ENCODE measurements at places on chromosomes 3 and 15.

- DNase-seq: no peak
Measured at GRCh38 chr3:63400246-63400860, 122.2 kb downstream of the SYNPR start.

GRCh38 chr3:8488877-8489276 is 12.7 kb upstream of the LMCD1 start:
- DNase-seq: no peak

GRCh38 chr3:27462228-27462627 is 22.0 kb downstream of the SLC4A7 start:
- DNase-seq: no peak

GRCh38 chr15:77021803-77022381 is 27.0 kb downstream of the PSTPIP1 start:
- DNase-seq: no peak

- no peak for DNase-seq
Measured at GRCh38 chr3:186946756-186947375, 16.5 kb downstream of the ST6GAL1 start.

- no peak for DNase-seq
Measured at GRCh38 chr15:70314018-70314354, 216.3 kb upstream of the TLE3 start.

- DNase-seq: peak; percentile 91
Measured at GRCh38 chr3:196666001-196666867, 26.7 kb downstream of the NRROS start.

- DNase-seq: no peak
Measured at GRCh38 chr3:49333091-49333490, 6.8 kb downstream of the USP4 start.

DNA sequence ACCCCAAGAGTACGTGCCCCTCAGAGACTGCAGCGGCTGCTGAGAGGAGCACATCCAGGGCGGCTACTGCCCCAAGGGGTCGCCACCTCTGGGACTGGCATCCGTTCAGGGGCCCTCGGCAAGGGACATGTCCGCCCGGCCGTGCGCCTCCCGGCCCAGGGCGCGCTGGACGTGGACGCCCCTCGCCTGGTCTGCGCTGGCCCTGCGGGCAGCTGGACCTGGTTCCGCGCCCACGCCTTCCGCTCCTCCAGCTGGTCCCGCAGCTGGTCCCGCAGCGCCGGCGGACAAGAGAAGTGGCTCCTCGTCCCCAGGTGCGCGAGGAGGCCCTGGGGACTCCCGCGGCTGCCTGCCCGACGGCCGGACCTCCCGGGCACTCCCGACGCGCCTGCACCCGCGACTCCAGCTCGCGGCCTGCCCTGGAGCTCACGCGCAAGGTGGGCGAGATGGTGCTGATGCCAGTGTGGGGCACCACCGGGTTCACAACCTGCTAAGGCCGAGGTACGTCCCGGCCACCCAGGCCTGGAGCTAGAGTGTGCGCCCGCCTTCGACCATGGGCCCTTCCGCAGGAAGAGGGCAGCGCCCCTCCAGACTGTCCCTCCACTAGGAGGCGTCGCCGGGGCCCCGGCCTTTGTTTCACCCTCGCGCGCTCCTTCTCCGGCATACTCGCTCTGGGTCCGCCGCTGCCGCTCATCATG is 14.4 kb upstream of the GP9 start:
- no peak for DNase-seq

- DNase-seq: peak; percentile 64
Measured at GRCh38 chr3:58491506-58492402, at the start of gene KCTD6. Gene KCTD6 (plus strand): TSS chr3:58492096. CDS start chr3:58498756, 6,660 bp downstream.

- DNase-seq: no peak
Measured at GRCh38 chr15:52672661-52673060, 6.5 kb downstream of the ATOSA start.

DNA sequence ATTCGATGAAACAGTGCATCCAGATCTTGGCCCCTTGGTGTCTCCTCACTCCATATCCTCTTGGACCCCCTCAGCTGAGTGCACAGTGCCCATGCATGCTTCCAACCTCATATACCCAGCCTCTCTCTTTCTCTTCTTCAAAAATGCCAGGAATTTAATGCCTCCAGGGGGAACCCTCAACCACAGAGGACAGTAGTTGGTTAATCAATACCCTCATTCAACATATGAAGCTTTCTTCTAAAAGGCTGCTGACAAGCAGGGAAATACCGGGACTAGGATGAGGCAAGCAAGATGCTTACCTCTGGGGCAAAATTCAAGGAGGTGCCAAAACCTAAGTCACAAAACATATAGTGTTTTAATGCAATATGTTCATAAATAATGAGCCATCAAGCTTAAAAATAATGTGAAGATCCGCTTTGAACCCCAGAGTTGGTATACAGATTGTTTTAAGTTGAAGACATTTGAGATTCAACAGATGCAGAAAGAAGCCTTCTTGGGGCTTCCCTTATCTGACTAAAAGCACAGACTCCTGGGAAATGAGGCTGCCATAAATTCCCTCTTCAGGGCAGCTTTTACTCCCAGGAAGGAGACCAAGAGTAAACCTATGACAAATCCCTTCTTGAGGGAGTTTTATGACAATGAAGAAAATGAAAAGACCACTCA is 48.2 kb upstream of the FHIT start:
- DNase-seq: no peak

- DNase-seq: no peak
Measured at GRCh38 chr3:60528651-60529050, 722.6 kb downstream of the FHIT start.

DNA sequence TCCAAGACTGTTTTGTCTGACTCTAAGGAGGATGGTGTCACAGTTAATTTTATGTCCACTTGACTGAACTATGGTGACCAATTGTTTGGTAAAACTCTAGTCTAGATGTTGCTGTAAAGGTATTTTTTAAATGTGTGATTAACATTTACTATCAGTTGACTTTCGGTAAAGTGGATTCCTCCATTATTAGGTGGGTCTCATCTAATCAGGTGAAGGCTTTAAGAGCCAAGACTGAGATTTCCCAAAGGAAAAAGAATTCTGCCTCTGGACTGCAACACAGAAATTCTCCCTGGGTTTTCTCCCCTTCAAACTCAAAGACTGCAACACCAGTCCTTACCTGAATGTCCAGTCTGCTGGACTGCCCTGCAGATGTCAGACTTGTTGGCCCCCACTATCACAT is 118.9 kb downstream of the OXNAD1 start:
- no peak for DNase-seq

DNA sequence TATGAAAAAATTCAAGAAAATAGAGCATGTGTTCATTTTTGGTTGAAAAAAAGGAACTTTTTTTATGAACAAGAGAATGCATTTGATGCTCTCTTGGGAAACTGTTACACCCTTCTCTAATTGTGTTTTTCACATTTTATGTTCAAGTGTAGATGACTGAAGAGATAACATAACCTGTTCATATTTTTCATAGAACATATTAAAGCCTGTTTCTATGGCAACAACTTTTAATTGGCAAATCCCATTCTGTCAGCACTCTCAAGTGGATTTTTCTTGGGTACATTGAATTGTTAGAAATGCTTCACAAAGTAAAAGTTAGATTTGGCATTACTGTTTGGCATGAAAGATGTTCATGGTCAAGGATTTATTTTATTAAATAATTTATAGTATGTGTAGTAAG is 117.5 kb downstream of the MBNL1 start:
- no peak for DNase-seq

DNA sequence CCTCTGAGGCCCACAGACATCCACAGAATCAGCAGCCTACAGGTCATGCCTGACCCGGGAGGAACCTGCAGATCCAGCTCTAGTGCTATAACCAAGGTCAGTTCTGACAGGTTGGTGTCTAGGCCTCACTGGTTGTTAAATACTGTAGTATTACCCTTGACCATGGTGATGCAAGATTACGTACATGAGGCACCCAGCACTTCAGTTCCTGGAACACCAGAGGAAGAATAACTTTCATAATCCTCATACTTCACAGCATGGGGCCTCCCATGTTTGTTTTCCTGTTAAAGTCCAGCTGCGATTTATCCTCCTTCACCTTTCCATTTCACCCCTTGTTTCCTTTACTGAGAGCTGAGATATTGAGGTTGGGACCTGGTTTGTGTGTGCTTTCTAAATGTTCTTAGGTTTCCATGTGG is 34.4 kb upstream of the GLCE start:
- DNase-seq: peak; percentile 1

GRCh38 chr15:28895146-28895545 is 9.4 kb downstream of the APBA2 start:
- DNase-seq: no peak

GRCh38 chr15:70559265-70560239 is 203.8 kb downstream of the UACA start:
- DNase-seq: no peak

GRCh38 chr3:36893137-36893557 is 51.7 kb downstream of the TRANK1 start:
- no peak for DNase-seq

DNA sequence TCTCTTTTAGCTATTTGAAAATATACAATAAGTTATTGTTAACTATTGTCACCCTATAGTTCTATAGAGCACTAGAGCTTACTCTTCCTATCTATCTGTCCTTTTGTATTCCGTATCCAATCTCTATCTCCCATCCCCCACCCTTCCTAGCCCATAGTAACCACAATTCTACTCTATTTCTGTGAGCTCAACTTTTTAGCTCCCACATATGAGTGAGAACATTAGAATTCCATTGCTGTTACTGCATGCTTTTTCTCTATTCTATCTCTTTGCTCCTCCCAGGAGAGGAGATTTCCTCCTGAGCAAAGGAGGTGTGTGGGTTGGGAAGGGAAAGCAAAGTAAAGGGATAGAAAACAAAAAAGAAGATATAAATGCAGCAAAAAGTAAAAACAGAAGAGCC is 105.6 kb upstream of the SLC4A7 start:
- no peak for DNase-seq

DNA sequence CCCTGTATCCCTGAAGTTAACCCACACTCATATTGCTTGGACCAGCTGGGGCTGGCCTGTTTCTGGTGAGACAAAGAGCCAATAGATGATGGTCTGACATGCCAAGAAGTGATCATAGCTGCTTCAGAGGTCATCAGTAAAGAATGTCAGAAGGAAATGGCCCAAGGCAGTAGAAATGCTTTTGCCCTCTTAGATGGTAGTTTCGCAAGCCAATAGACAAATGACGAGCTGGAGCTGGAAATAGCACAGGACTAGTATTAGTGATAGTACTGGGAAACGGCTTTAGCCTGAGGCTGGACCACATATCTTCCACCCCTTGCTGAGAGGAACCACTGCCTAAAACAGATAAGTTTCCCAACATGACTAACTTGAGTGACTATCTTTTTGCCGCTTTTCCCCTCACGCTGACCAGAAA is 176.1 kb upstream of the THBS1 start:
- no peak for DNase-seq

GRCh38 chr15:90871716-90872485 is 3.5 kb downstream of the FURIN start:
- no peak for DNase-seq

- no peak for DNase-seq
Measured at GRCh38 chr3:36813305-36813704, 49.0 kb upstream of the DCLK3 start.

GRCh38 chr3:30988769-30989168 is 94.3 kb upstream of the GADL1 start:
- no peak for DNase-seq

DNA sequence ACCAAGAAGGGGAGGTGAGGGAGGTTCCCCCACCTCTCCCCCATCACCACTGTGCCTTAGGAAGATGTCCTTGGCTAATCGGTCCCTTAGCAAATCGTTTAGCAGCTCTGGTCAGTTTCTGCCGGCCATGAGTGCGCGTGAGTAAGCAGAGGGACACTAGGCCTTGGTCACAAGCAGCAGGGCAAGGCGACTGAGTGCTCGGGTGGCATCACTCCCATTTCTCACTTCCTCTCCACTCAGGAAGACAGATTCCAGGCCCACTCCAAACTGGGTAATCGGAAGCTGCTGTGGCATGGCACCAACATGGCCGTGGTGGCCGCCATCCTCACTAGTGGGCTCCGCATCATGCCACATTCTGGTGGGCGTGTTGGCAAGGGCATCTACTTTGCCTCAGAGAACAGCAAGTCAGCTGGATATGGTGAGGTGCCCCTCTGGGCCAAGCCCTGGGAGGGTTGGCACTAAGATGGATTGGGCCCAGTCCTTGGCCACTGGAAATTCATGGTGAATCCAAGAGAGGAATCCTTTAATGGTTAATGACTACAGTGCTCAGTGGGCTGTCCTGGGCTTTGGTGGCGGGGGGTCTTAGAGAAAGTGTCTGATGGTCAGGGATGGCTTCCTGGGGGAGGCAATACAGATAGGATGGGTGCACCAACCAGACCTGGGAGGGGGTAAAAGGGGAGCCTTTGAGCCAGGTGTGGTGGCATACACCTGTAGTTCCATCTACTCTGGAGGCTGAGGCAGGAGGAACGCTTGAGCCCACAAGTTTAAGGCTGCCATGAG is 4.0 kb downstream of the PARP3 start:
- DNase-seq: no peak

DNA sequence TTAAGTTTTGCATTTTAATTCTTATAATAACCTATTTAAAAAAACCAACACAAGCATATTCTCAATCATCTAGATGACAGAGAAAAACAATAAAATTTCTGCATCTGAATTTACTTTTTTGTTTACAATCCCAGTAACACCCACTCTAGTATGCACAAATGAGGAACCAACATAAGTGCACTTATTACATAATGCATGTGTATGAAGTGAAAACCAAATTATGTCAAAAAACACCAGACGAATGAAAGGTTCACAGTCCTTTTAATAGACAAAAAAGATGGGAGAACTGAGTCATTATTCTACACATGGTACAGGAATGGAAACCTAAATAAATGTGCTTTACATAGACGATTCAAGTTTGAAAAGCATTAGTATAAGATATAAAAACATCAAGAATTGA is 91.7 kb downstream of the NR1I2 start:
- no peak for DNase-seq

DNA sequence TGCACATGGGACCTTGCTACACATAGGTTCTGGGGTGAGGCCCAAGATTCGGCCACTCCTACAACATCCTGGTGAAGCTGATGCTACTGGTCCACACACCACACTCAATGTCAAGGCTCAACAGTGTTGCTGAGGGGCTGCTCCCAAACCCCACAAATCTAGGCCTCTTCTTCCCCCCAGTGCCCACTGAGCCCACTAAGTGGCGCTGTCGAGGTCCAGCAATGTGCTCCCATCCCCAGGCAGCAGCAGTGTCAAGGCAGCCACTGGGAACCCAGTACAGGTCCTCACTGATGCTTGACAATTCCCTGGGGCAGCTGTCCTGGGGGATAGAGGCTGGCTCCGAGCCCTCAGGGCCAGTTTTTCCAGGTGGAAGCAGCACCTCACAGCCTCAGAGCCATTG is 21.5 kb downstream of the SCN5A start:
- no peak for DNase-seq

- DNase-seq: no peak
Measured at GRCh38 chr3:126926684-126927400, 56.1 kb upstream of the PLXNA1 start.

GRCh38 chr3:54891540-54891897 is 36.3 kb downstream of the LRTM1 start:
- peak; percentile 57 for DNase-seq

GRCh38 chr3:129530251-129530791 is 1.9 kb downstream of the RHO start:
- DNase-seq: no peak

All from DMS153 (cell line).